ENCODE measurements at places on chromosomes 6 and 20.

- no peak for DNase-seq
Observed at GRCh38 chr20:61534346-61534745, 282.3 kb downstream of the CDH4 start.

- no peak for DNase-seq
Observed at GRCh38 chr20:4814696-4815252, 93.1 kb downstream of the PRND start.

DNA sequence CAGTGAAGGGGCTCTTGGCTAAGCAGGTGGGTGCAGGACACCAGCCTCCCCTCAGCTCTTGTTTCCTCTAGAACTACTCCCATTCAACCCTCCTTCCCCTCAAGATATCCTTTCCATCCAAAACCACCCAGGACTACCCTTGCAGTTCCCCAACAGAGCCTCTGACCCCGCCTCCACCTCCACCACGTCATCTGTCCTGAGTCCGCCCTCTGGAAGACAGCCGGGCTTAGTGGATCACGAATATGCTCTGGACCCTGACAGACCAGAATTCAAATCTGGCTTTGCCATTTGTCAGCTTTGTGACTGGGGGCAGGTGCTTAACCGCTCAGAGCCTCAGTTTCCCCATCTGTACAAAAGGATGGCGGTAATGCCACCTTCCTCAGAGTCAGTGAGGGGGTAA is 31.4 kb downstream of the TFEB start:
- no peak for DNase-seq

DNA sequence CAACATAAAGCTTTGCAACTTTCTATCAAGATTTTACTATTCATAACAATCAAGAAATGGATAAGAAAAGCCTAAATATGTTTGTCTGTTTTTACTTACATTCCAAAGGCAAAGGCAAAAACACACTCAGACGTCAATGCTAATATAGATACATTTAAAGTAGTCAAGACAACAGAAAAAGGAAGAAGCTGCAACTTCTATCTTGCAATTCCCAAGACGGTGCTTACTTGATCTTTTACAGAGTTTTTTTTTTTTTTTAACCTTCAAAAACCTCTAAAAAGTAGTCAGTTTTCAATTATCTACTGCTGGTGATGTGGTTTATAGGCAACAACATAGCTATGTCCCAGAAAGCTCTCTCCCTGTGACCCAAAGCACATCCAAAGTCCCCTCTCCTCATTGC is 58.1 kb downstream of the EPB41L2 start:
- no peak for DNase-seq

GRCh38 chr20:9323622-9324021 is 190.8 kb upstream of the LAMP5 start:
- no peak for DNase-seq

DNA sequence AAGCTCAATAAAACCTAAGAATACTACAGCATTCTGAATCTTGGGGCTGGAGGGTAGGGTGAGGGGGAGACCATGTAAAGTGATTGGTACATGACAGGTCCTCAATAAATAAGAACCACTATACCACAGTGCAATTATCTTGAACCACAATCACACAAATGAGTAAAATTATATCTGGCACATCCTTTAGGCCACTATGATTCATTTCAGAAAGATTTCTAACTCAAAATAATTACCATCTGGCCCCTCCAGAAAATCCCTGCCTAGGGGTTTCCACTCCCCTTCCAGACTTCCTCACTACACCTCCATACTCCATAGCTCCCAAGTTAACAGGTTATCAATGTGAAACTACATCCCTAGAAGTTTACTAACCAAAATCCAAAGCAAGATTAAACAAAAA is 19.7 kb downstream of the AKIRIN2 start:
- no peak for DNase-seq

DNA sequence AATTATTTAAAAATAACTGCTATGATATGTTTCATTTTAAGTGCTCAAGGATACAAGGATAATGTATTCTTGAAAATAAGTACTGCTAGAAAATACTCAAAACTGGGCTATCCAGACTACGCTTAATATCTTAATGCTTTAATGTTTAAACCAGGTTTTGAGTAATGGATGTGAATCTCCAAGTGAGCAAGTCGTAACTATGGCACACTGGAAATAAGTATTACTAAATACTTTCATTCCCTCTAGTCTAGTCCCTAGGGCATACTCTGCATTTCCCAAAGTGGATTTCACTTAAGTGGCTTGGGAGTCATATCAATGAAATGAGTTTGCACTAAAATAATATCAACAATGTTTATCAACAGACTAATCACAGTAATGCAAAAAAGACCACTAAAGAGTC is 48.1 kb downstream of the HMGCLL1 start:
- DNase-seq = no peak

DNA sequence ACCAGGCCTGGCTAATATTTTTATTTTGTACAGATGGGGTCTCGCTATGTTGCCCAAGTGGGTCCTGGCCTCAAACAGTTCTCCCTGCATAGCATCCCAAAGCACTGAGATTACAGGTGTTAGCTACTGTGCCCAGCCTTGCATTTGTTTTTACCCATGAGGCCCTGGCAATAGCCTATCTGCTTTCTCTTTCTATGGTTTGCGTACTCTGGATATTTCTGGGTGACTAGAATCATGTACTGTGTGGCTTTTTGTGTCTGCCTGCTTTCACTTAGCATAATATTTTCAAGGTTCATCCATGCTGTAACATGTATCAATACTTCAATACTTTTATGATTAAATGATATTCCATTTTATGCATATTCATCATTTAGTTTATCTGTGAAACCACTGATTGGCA is 451.7 kb downstream of the GRIK2 start:
- no peak for DNase-seq

DNA sequence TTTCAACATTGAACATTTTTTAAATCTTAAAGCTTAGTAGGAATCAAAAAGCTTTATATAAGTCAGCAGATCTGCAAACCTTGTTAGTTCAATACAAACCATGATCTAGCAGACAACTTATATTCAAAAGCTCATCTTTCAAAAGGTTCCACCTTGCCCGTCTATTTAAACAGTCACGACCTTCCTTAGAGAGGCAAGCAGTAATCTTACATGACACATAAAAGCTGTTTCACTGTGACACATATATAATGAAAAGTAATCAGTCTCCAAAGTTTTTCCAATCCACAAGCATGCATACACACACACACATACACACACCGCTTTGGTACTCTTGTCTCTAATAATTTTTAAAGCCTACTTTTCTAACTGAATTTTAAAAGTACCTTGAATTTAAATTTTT is 12.9 kb downstream of the SOD2 start:
- no peak for DNase-seq

GRCh38 chr6:30618270-30618797 is 694 bp downstream of the MRPS18B start:
- DNase-seq = no peak

DNA sequence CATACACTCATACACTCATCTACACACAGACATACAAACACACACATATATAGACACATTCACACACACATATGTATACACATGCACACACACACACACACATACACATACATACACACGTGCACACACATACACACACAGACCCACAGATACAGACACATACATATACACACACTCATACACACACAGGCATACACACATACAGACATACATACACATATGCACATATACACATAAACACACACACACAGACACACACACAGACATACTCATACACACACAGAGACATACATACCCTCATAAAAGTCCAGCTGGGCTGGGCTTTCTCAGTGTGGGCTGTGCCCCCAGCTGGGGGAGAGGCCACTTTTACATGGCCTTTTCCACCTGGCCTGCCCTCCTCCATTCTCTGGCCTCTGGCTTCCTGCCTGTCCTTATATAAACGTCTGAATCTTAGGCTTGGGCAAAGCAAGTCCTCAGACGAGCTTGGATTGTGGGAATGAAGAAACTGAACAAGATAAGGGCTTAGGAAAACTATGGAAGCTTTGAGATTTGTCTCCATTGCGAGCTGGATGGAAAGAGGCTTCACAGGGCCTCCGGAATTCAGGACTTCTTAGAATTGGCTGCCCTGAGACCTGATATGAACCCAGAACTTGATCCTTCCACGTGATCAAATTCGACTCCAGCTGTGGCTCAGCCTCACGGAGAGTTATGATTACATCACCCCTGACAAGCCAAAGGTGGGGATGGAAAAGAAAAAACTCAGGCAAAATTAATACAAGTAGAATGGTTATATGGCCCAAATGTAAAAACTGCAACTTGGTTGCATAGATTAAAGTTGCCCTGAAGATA is 22.5 kb upstream of the CST3 start:
- peak; percentile 46 for DNase-seq

GRCh38 chr6:168032005-168032760 is 34.7 kb downstream of the KIF25 start:
- DNase-seq = peak; percentile 87

DNA sequence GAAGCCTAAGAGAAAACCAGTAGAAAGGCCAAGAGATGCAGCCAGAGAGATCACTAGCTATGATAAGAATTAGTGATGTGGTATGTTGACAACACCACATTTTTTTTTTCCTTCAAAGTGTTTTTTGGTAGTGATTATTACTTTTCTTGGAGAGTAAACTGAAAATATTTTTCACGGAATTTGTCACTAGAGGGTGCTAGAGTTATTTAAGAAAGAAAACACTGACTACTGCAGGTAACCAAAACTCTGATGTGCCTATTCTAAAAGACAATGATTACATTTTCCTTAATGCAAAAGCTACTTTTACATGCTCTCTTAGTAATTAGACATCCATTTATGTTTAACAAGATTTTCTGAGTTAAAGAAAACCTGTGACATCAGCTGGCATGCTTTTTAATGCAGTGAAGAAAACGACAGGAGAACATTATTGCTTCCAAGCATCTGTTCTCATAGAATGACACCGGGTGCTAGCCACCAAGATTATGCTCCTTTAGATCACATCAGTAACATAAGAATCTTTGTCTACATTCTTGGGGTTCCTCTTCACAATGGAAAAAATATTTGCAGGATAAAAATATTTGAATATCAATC is 28.8 kb downstream of the RWDD2A start:
- DNase-seq = no peak

- no peak for DNase-seq
Observed at GRCh38 chr6:102732898-102733297, 1339.4 kb downstream of the GRIK2 start.

DNA sequence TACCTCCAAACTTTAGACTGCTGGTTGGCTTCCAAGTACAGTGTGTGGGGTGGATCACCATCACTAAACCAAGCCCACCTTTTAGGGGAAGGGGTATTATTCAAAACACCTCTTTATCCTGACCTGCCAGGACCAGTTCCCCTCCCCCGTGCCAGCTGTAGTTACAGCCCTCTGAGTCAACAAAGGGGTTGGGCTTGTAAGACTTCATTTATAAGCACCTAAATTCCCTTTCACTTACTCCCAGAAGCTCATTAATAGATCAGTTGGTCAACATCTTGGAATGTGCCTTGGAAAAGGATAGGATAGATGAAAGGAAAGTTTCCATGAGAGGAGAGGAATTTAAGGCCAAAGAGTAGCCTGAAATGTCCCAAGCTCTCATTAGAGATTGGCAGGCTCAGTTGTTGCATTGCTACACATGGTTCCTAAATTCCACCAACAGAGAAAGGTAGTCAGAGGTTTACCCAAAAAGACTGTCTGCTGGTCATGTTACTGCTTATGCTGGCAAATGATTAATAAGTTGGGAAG is 59.2 kb downstream of the TNFAIP3 start:
- peak; percentile 70 for DNase-seq

GRCh38 chr20:35491823-35492222 is 36.4 kb downstream of the CEP250 start:
- DNase-seq = no peak

DNA sequence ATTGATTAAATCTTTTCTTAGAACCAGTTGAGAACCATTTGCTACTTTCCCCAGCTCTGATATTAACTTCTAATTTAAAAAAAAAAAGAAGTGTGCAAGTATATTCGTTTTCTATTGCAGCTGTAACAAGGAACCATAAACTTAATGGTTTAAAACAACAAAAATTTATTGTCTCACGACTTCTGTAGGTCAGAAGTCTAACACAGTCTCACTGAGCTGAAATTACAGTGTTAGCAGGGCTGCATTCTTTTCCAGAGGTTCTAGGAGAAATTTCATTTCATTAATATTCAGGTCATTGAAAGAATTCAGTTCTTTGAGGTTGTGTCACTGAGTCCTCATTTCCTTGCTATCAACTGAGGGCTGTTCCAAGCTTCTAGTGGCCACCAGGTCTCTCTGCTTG is 213.5 kb upstream of the RNF217 start:
- no peak for DNase-seq

- DNase-seq = no peak
Observed at GRCh38 chr20:63228806-63229205, 6.9 kb upstream of the BIRC7 start.

DNA sequence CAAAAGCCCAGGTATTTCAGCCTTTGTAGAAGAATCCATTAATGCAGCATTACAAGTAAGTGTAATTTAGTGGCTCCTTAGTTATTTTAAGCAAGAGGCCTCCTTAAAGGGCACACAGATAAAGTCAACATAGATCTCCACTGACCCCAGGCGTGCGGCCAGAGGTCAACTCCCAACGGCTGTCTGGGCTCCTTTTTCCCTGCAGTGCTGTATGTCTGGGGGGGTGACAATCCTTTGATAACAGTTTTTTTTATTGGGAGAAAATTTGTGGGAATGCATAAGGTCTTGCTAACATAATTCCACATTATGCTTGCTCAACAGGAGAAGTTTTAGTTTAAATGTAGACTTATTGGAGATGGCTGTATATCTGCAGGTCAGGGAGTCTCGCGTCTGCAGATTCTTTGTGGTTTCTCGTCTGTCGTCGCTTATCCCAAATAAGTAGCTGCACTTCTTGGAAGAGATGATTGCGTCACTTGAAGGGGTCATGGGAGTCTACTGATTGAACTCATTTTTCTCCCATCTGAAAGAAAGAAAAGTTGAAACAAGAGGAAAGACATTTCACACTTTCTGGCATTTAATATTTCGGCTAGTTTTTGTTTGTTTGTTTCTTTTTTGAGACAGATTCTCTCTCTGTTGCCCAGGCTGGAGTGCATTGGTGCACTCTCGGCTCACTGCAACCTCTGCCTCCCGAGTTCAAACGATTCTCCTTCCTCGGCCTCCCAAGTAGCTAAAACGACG is 151.7 kb upstream of the AKAP12 start:
- no peak for DNase-seq

Data from AG08396 (cell line).